HCT116 (cell line): ENCODE measurements at places on chromosomes 7 and 10.

GRCh38 chr7:142583446-142583845 lies 165.8 kb upstream of the PRSS1 start:
- peak; percentile 63 for DNase-seq

DNA sequence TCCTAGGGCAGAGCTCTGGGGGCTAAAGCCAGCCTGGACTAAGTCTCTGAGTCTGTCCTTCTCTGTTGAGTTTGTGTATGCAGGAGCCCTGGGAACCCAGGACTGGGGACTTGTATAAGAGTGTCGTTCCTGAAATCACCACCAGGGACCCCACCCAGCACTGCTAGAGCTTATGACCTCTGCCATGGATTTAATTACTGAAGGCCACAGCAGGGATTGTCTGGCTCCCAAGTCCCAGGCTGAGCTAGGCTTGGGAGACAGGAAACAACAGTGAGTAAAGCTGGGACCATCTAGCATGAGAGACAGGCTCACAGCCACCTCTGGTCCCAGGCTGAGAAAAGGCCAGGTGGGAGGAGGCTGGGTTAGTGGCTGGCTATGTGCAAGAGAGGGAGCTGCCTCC lies 1.4 kb upstream of the TSPAN15 start:
- DNase-seq, result peak; percentile 77

DNA sequence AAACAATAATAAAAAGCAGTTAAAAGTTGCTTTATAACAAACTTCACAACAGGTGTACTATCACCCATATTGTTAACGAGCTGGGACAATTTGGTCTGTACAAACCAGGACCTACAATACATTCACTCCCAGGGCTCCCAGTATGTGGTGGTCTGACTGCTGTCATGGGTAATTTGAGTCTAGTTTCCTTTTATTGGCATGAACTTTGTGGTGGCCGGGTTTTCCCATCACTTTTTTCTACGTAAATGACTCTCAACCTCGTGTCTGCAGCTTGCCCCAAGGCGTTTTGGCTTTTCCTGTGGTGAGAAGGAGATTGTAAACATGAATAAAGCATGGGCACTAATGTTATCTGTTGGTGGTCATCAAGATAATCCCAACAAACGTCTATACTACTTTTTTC lies 118.7 kb upstream of the CDK6 start:
- DNase-seq, result no peak

DNA sequence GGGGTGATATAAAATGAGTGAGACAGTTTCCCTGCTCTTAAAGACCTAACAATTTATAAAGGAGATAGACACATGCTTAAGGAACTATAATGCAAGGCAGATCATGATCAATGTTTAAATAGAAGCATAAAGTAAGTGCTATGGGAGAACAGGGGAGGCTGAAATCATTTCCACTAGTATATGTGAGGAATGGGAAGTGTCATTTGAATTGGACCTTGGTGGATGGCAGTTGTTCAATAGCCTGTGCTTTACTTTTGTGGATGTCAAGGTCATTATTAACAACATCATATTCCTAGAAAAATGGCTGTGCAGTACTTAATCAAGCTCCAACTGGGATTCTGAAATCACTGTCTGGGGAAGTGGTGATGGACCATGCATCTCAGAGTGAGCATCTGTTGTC lies 14.7 kb downstream of the NPY start:
- no peak for DNase-seq

GRCh38 chr10:111984057-111984456 lies 199.5 kb downstream of the GPAM start:
- DNase-seq, result no peak

DNA sequence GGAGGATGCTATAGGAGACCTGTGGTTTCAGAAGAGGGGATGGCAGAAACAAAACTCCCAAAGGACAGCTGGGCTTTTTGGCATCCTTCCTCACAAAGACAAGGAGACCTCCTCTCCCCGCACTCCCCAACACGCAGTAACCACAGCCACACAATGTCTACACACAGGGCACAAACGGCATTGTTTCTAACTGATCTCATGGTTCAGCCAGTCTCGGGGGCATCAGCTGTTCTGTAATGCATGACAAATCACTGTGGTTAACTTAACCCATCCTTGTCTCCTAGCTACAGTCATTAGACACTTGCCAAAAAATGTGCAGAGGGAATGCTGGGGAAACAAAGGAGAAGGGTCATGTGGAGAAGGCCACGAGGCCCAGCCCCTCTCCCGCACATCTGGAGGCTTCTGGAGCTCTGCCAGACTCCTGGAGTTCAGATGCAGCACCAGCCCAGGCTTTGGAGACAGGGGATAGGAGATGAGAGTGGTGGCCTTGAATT lies 7.6 kb upstream of the ADAMTS14 start:
- no peak for DNase-seq

GRCh38 chr10:79249186-79250121 lies 97.8 kb upstream of the PPIF start:
- no peak for DNase-seq

- DNase-seq, result no peak
Measured at GRCh38 chr10:132646443-132647097, 109.0 kb downstream of the INPP5A start.

GRCh38 chr10:69345890-69346474 lies 67.7 kb downstream of the HK1 start:
- no peak for DNase-seq

- DNase-seq, result no peak
Measured at GRCh38 chr10:86164174-86164774, 202.3 kb downstream of the GRID1 start.

DNA sequence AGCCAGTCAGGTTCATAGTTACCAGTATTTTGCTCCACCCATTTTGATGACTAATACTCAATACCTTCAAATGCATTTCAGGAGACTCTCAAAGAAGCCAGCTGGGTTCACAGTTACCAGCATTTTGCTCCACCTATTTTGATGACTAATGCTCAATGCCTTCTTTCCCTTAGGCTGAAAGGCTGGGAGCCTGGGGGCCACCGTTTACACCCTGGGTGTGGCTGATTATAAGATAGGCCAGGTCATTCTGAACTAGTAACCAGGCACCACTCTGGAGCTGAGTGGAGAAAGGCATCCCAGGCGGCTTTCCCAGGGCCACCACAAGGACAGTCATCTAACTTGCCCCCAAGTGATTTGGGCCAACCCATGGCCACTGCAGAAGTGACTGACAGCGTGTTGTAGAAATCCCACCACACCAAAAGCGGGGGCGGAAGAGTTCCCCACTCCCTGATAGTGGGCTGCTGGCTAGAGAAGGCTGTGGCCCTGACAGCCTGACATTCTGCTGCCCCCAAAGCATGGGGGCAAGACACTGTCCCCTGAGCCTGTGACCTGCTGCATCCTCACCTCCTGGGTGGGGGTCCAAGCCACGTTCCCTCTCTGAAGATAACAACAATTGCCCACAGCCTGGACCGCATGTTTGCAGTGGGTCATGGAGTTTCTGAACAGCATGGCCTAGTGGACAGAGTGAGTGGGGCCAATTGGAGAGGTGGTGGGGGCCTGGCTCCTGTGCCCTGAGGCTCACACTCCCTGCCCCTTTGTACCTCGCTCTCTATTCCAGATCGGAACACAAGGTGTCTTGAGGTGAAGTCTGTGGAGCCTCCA lies 23.0 kb upstream of the ZNF488 start:
- DNase-seq, result peak; percentile 96

DNA sequence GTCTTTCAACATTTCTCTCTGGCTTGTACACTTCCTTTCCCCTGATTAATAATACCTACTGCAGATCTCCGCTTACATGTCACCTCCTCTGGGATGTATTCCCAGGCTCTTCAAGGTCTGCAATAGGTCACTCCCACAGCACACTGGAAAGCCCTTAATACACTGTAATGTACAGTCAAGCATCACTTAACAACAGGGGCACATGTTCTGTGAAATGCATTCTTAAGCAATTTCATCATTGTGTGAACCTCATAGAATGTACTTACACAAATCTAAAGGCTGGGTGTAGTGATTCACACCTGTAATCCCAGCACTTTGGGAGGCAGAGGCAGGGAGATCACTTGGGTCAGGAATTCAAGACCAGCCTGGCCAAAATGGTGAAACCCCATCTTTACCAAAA lies 1.9 kb downstream of the COX15 start:
- DNase-seq, result no peak

- no peak for DNase-seq
Measured at GRCh38 chr10:93856349-93857145, 37.2 kb upstream of the SLC35G1 start.

GRCh38 chr7:16933296-16934279 lies 51.8 kb upstream of the AGR3 start:
- no peak for DNase-seq

GRCh38 chr10:121975295-121976086 lies 474 bp upstream of the NSMCE4A start:
- DNase-seq, result no peak

- DNase-seq, result peak; percentile 41
Measured at GRCh38 chr7:94223375-94224084, 171.2 kb upstream of the COL1A2 start.

DNA sequence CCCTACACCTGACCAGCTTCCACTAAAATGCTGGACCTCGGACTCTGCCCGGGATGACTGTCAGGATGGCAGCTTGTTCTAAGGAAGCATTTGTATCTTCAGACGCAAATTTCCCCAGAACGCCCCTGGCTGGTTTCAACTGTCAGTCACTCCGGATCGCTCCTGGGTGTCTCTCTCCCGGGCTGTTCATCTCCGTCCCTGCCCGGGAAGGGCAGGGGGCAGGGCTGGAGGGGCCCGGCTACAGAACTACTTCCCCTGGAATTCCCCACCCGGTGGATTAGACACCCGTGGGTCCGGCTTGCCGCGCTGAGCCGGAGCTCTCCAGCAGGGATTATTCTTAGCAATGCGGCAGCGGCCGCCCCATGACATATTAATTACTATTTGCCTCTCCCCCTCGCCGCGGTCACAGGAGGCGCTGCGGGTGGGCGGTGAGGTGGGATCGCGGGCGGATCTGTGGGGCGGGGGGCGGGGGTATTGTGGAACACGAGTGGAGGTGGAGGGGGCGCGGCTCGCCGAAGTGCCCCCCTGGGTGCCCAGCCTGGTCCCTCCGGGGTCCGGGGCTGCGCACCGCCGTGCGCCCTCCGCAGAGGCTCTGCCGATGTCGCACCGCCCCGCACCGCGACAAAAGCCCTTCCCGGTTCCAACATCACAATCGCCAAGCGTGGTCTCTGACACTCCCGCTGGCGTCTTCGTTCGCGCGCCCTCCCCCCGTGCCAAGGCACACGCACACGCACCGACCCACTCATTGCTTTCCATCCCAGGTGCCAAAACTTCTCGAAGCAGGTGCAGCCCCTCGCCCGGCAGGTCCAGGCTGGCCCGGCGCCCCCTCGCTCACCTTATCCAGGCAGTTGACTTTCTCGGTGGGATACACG lies 276.1 kb upstream of the NEBL start:
- no peak for DNase-seq

DNA sequence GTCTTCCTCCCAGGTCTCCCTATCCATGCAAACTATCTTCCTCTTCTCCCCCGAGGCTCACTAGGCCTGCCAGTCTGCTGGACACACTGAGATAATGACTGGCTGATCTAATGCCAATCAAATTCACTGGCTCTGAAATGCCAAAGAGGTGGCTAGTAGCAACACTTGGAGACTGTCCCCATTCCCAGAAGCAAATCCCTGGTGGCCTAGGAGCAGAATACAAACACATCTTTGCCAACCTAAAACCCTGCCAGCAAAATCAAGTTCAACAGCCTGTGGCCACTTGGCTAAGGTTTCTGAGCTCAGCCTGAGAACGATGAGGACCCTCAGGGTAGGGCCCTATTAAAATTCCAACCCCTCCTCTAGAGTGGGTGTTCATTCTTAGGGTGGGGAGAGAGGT lies 46.6 kb downstream of the SH3PXD2A start:
- DNase-seq, result no peak

DNA sequence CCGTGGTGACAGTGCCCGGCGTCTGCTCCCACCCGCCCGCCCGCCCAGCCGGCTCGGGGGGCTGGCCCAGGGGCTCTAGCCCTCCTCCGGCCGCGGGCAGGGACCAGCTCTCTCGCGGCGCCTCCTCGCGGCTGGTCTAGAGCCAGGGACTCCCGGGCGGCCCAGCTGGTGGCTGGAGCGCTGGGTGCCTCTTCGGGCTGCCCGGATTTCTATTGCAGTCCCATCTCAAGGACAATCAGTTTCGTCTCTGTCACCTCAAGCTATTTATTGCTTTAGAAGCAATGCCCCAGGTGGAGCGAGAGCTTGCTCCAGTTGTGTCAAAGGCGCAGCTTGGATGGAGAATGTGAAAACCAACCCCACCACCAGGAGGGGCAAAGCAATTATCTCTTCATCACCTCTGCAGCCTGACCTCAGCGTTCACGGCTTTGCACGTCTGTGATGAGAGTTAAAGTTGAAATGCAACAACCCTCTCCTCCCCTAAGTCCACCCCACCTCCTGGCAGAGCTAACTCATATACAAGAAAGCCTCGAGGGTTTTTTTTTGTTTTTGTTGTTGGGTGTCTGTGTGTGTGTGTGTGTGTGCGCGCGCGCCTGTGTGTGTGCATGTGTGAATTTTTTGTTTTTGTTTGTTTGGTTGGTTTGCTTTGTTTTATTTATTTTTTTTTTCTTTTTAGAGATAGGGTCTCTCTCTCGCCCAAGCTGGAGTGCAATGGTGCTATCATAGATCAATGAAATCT lies at the start of gene ITGA8:
ITGA8 (minus strand) TSS at position 24 of the 736 bp plus-strand sequence. CDS start 151 bp downstream, outside the sequence.
- no peak for DNase-seq

DNA sequence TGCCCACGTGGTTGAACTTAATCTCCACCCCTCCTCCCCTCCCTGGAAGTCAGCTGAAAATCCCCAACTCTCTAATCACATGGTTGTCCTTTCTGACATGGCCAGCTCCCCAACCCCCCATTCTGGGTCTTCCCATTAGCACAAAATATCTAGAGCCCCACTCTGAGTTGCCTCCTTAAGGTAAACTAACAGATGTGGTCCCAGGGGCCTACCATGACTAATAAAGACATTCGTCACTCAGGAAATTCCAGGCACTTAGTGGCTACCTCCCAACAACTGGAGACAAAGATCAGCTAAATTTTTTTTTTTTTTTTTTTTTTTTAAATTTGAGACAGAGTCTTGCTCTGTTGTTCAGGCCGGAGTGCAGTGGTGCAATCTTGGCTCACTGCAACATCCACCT lies 21.1 kb downstream of the CCDC126 start:
- no peak for DNase-seq

DNA sequence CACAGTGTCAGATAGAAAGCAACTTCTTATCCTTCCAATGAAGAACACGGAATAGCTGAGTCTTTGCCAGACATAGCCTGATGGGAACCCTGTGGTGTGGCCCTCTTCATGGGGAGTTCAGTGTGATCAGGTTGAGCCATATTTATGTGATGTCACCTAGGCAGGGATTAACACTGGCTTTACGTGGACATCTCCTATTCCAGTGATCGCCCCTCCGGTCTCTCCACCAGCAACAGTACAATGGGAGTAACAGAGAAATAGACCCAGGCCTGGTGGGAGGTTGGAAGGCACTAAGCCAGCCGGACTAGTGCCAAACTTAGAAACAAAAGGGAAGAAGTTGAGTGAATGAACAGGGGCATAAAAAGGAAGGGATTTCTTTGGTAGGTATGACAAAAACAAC lies 358.1 kb downstream of the PRPF18 start:
- no peak for DNase-seq
